ENCODE measurements at places on chromosomes 7 and 10.
A peak's percentile ranks its signal among the peaks of the same experiment; 100 is the strongest.

DNA sequence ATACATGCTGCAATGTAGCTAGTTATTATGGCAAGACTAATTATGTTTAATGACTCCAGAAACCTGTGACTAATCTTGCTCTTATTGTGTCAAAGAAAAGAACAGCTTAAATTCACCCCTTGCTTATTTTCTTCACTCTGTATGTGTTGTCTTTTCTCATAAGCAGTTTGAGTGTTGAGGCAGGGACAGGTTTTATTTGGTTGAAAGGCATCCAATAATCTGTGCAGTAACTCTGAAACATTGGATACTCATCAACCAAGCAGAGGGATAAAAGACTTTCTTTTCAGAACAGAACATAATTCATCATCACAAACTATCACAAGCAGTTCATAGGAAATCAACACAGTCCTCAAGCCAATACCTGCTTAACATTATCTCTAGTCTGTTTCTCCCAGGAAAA is 797.6 kb upstream of the MBL2 start:
- DNase-seq: no peak

GRCh38 chr7:150648353-150649079 is 16.3 kb upstream of the GIMAP6 start:
- no peak for DNase-seq

- DNase-seq: no peak
Observed at GRCh38 chr7:142969183-142969582, 7.0 kb upstream of the KEL start.

GRCh38 chr10:99619851-99620710 is at the start of gene SLC25A28:
Gene SLC25A28, minus strand, starts transcription at chr10:99620439. Its CDS starts 104 bp downstream, at chr10:99620335.
- peak; percentile 100 for DNase-seq

GRCh38 chr10:71232089-71232998 is 20.0 kb downstream of the UNC5B start:
- peak; percentile 35 for DNase-seq

GRCh38 chr10:84783909-84784308 is 455.5 kb downstream of the CCSER2 start:
- no peak for DNase-seq

DNA sequence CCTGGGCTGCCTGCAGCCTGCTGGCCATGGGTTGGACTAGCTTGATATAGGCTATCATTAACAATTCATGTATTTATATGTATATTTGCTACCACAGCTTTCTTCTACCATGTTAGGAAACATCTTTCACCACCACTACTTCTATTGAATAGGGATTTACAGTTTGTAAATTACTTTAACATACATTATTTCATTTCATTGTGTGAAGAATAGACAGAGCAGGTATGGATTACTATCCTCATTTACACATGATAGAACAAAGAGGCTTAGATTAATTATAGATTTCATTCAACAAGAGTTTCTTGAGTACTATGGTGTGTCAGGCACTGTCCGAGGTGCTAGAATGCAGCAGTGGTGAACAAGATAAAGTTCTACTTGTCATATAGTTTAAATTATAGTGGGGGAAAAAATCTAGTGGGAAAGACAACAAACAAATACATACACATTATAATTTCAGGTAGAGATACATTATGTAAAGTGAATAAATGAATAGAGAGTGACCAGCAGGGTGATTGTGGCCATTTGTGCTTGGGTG is 20.6 kb downstream of the VTI1A start:
- DNase-seq: no peak

DNA sequence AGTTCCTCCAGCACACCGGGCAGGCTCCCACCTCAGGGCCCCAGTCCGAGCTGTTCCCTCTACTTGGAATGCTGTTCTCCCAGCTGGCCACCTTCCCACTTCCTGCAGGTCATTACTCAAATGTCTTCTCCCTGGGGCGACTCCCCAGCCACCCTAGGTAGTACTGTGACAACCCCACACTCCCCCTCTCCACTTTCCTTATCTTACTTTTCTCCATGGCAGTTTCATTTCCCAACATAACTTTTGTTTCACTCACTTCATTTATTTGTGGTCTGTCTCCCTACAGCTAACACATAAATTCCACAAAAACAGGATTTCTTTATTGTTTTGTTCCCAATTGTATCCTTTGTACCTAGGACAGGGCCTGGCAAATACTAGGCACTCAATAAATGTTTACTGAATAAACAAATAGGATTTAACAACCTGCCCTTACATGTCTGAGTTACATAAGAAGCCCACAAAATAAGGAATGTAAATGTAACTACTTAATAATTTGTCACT is 76.5 kb downstream of the JAZF1 start:
- peak; percentile 82 for DNase-seq

GRCh38 chr7:1025743-1026581 is 18.4 kb upstream of the GPR146 start:
- DNase-seq: no peak

DNA sequence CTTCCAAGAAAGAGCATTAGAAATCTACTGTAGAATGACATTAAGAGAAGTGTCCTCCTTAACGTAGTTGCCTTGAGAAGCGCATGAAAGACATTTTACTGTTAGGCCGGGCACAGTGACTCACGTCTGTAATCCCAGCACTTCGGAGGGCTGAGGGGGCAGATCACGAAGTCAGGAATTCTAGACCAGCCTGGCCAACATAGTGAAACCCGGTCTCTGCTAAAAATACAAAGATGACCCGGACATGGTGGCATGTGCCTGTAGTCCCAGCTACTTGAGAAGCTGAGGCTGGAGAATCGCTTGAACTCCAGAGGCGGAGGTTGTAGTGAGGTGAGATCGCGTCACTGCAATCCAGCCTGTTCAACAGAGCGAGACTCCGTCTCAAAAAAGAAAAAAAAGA is 28.9 kb downstream of the TARP start:
- DNase-seq: no peak

- no peak for DNase-seq
Observed at GRCh38 chr10:5927306-5927705, 37.3 kb downstream of the FBH1 start.

- no peak for DNase-seq
Observed at GRCh38 chr10:33347211-33347610, 12.7 kb upstream of the NRP1 start.
